Mammary epithelial cell (primary cell): ENCODE measurements at places on chromosomes 6 and 20. TPM values are rescaled to one million over a fixed set of nuclear protein-coding genes. Genes with fewer than 3 reads are reported as not detected.

The SIM1 gene
- total RNA-seq = not detected in 2 replicates

The LRRN4 gene
- under 0.01 TPM for total RNA-seq

The CCDC170 gene
- not detected for total RNA-seq

The TRDN gene
- total RNA-seq = not detected in 2 replicates

The PTGIS gene
- total RNA-seq = 0.17 TPM

The KCNS1 gene
- total RNA-seq = 0.33 TPM

The RSPO4 gene
- not detected for total RNA-seq

The DNAH8 gene
- 0.02 TPM in 1 of 2 replicates, not detected in the other for total RNA-seq

The MED23 gene
- 20.7 and 26.7 TPM in 2 replicates for total RNA-seq

The VSX1 gene
- not detected in 2 replicates for total RNA-seq

The IL17F gene
- not detected for total RNA-seq

The CCM2L gene
- not detected for total RNA-seq

The IMPG1 gene
- not detected in 2 replicates for total RNA-seq

The PPIL1 gene
- 33.5 and 37.0 TPM in 2 replicates for total RNA-seq

The GPR63 gene
- total RNA-seq = 1.2 TPM

The HIVEP2 gene
- total RNA-seq = 14.5 TPM

The CAGE1 gene
- total RNA-seq = under 0.01 TPM

The TNFRSF6B gene
- 34.8 and 76.5 TPM in 2 replicates for total RNA-seq

The LPA gene
- not detected in 2 replicates for total RNA-seq

The TINAG gene
- not detected for total RNA-seq

The B3GAT2 gene
- not detected for total RNA-seq

The CST1 gene
- total RNA-seq = not detected in 2 replicates

The DAAM2 gene
- total RNA-seq = 0.17 TPM

The NCOA3 gene
- 26.7 TPM for total RNA-seq

The OR2B6 gene
- total RNA-seq = not detected in 2 replicates

The SNX21 gene
- total RNA-seq = 11.1 and 14.1 TPM in 2 replicates
